ENCODE measurements at places on chromosomes 4 and X. TPM values are rescaled to one million over a fixed set of nuclear protein-coding genes. Genes with fewer than 3 reads are reported as not detected.
A peak's percentile ranks its signal among the peaks of the same experiment; 100 is the strongest.

DUSP21 gene
- not detected for total RNA-seq

LINC00632 gene
- total RNA-seq: 0.27 TPM

GRCh38 chr4:181431006-181431405 is 812.2 kb upstream of the TENM3 start:
- no peak for DNase-seq

- no peak for DNase-seq
These were observed 25.0 kb downstream of the EIF4E start for GRCh38 chr4:98903963-98904362.

DNA sequence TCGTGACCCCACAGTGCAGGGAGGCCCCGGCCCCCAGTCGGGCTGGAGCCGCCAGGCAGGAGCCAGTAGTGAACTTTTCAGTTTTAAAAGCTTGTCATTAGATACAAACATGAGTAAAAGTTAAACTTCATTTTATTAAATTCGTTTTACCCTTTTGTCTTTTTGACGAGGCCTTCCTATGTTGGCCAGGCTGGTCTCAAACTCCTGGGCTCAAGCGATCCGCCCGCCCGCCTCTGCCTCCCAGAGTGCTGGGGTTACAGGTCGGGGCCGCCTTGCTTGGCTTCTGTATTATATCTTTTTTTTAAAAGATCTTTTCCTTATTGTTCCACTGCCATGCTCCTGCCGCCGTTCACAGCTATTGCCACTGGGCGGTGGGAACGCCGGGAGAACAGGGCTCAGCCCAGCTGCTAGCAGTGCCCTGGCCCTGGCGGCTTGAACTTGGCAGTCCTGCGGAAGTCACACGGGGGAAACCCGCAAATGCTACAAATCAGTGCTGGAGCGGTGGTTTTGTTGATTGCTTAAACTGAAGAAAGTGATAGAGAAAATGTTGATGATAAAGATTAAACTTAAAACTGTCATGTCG is 968 bp upstream of the NELFA start:
- peak; percentile 36 for DNase-seq
